Osteoblast (primary cell): ENCODE measurements at places on chromosomes 4 and X. TPM values are rescaled to one million over a fixed set of nuclear protein-coding genes. Genes with fewer than 3 reads are reported as not detected.

DNA sequence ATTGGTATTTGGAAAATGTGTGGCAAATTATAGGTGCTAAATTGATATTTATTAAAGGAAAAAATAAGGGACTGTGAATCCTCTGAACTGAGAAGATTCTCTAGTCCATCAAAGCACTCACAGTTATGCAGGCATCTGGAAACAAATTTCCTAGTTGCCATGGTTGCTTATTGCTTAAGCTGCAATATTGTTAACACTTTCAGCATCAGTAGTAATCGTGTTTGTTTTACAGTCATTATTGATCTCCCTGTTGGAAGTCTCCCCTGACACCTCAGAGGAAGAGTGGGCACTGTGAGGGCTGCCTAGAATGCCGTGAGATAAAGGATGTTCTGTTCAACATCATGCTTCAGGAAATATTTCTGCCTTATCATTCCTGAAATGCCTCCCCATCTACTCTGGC, 2004.3 kb upstream of the ADGRL3 start:
- H3K27ac ChIP-seq = no peak overlapping the region
- H3K4me3 ChIP-seq = no peak overlapping the region
- H3K36me3 ChIP-seq = no peaks in the 10 kb centered on the region
- DNase-seq = no peak
- no peaks in the 10 kb centered on the region for H3K27me3 ChIP-seq
- H3K4me1 ChIP-seq = no peaks in the 10 kb centered on the region

GRCh38 chr4:72375073-72375736, 193.8 kb downstream of the ADAMTS3 start:
- peaks cover 40% of the 10 kb centered on the region for H3K4me1 ChIP-seq
- H3K27ac ChIP-seq = peak overlapping the region; percentile 78
- no peaks in the 10 kb centered on the region for H3K27me3 ChIP-seq
- no peak overlapping the region for H3K4me3 ChIP-seq

DNA sequence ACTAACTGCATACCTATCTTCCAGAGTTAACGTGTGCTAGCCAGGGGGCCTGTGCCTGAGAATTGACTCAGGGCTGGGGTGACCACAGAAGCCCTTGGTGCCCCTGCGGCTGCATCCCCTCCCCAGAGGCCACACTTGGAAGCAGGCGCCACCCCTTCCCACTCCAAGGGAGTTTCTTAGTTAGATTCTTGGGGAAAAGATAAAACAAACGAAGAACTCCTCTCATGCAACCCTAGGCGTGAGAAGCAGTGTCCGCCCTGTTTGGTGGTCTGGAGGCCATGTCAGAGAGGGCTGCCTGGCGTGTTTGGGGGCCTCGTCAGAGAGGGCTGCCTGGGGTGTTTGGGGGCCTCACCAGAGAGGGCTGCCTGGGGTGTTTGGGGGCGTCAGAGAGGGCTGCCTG, 50.3 kb upstream of the HGFAC start:
- H3K27me3 ChIP-seq = no peaks in the 10 kb centered on the region
- no peak overlapping the region for H3K27ac ChIP-seq
- peaks cover 27% of the 10 kb centered on the region for H3K4me1 ChIP-seq

DNA sequence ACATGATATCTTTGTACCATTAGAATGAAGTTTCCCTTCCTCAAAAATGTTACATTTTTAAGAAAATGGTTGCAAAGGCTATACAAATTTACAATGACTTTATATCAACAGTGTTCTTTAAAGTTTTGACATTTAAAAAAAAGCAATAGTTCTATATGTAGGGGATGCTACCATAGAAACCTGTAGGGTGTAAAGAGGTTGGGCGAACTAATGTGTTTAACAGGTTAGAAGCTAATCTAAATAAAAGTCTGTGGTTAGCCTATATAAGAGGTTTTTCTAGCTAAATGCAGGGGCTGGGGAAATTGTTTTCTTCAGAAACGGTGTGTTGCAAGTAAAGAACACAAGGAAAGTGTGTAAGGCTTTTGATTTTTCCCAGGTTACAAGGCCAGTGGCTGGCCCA, 73.3 kb downstream of the GBA3 start:
- no peaks in the 10 kb centered on the region for H3K36me3 ChIP-seq
- H3K27ac ChIP-seq = no peak overlapping the region
- no peak overlapping the region for H3K4me3 ChIP-seq
- DNase-seq = no peak

DNA sequence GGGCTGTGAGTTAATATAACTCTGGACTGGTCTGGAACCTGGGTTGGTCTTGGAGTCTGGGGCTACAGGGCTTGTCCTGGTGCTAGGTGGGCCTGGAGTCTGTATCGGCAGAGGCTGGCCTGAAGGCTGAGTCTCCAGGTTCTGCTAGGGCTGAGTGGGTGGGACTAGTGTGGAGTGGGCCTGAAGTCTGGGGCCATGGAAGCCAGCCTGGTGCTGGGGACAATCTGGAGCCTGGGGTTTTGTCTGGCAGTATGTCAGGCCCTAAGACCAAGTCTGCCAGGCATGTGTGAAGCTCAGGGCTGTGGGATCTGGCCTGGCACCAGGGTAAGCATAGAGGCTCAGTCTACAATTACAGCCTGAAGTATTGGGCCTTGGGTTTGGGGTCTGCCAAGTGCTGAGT, 742.6 kb upstream of the GRIA3 start:
- no peak overlapping the region for H3K4me3 ChIP-seq
- no peak for DNase-seq
- no peaks in the 10 kb centered on the region for H3K27me3 ChIP-seq
- no peaks in the 10 kb centered on the region for H3K4me1 ChIP-seq

DNA sequence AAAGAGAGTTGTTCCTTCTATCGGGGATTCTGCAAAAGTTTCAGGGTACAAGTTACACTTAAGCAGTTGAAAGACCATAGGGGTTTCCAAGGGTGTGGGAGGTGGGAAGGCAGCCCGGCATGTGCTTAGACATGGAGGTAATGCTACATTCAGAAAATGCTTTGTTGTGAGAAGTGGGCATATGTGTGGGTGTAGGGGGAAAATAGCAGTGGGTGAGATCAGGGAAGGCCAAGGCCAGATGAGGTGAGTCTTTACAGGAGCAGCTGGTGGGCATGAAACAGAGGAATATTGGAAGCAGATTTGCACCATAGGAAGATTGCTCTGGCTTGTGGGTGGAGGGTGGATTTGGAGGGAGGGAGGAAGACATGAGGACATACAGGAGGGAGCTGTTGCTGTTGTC, 8.3 kb downstream of the CYTL1 start:
- no peaks in the 10 kb centered on the region for H3K36me3 ChIP-seq
- H3K4me1 ChIP-seq = no peaks in the 10 kb centered on the region
- H3K27me3 ChIP-seq = peaks cover 12% of the 10 kb centered on the region
- H3K27ac ChIP-seq = no peak overlapping the region

DNA sequence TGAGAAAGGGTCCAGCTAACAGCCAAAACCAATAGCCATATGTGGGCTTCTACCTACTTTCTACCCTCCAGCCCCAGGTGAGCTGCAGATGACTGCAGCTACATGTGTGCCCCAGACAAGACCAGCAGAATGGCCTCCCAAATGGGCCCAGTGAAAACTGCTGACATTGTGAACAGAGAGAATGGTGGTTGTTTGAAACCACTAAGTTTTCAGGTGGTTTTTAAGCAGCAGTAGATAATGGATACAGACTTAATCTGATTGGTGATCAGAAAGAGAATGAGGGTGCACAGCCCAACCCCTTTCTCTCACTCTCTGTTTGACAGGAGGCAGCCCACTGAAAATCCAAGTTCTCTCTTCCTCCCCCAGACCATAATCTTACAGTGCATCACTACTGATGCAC, 42.5 kb upstream of the BBS12 start:
- no peaks in the 10 kb centered on the region for H3K27me3 ChIP-seq
- H3K36me3 ChIP-seq = no peaks in the 10 kb centered on the region
- DNase-seq = no peak
- H3K27ac ChIP-seq = no peak overlapping the region

Gene SMIM43
- 0.72 and 1.8 TPM in 2 replicates for total RNA-seq

Gene GLOD5
- total RNA-seq = not detected in 2 replicates

Gene MID2
- 19.9 and 23.6 TPM in 2 replicates for total RNA-seq

Gene ADGRG4
- total RNA-seq = not detected in 2 replicates
